ENCODE measurements at places on chromosomes 12 and 14.
A peak's percentile ranks its signal among the peaks of the same experiment; 100 is the strongest.

GRCh38 chr14:32497248-32497647 lies 168.2 kb downstream of the AKAP6 start:
- no peak for DNase-seq

DNA sequence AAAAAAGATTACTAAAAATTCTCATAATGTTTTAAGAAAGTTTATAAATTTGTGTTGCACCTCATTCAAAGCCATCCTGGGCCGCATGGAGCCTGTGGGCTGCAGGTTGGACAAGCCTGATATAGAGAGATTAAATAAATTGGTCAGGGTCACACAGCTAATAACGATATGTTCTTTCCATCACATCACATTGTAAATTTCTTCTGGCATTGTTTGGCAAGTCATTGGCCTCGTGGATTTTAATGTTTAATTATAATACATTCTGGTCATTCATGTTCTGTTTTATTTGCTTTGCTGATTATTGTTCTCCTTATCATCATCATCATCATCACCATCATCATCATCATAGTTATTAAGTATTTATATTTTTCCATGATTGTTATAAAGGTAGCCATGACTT lies 157.3 kb downstream of the DIO2 start:
- no peak for DNase-seq

- DNase-seq, result no peak
Measured at GRCh38 chr12:123659996-123660727, 10.8 kb upstream of the TCTN2 start.

GRCh38 chr12:122097927-122098756 lies 19.6 kb downstream of the MLXIP start:
- DNase-seq, result no peak

- DNase-seq, result no peak
Measured at GRCh38 chr12:72717036-72717435, 444.9 kb downstream of the TRHDE start.

DNA sequence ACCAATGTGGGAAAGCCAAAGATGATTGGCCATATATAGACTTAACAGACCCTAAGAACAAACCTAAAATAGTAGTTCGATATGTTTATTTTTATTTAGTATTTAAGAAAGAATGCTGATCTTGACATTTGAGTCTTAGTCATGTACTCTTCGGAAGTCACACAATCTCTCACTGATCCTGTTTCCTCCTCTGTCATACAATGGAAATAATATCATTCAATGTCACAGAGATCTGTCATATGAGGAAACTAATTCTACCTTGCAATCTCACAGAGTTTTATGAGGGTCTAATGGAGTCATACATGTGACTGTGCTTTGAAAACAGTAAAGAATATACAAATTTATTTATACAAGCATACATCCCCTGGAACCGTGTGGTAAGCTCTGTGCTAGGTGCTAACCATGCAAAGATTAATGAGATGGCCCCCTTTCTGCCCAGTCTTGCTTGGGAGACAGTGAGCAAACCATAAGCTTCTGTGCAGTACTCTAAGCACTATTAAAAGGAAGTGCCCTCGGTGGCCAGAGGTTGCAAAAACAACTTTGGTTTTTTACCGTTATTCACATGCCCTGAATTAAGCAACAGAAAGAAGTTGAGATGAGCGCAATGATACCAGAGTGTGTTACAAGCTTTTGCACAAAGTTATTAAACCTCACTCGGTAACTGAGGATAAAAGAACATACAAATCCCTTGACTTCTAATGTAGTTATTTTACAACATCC lies 1.7 kb upstream of the LIN7A start:
- DNase-seq, result no peak

DNA sequence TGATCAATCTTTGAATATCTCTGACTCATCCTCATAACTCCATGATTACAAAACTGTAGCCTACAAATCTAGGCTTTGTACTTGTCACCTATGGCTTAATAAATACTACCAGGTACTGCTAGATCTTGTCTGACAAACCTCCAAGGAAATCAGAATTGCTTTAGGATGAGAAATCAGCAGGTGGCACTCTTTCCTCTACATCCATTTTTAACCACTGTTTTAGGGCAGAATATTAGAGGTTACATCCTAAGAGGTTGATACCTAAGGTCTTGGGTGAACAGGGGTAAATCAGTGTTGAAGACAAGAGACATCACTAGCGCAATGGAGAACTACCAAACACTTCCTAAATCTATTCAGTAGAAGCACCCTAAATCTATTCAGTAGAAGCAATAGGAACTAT lies 63.1 kb upstream of the SOX5 start:
- no peak for DNase-seq

- DNase-seq, result peak; percentile 36
Measured at GRCh38 chr12:120367924-120368788, 808 bp downstream of the MSI1 start.

- no peak for DNase-seq
Measured at GRCh38 chr12:19643635-19644034, 204.3 kb downstream of the AEBP2 start.

GRCh38 chr14:105034315-105035039 lies 13.6 kb upstream of the CDCA4 start:
- DNase-seq, result no peak

DNA sequence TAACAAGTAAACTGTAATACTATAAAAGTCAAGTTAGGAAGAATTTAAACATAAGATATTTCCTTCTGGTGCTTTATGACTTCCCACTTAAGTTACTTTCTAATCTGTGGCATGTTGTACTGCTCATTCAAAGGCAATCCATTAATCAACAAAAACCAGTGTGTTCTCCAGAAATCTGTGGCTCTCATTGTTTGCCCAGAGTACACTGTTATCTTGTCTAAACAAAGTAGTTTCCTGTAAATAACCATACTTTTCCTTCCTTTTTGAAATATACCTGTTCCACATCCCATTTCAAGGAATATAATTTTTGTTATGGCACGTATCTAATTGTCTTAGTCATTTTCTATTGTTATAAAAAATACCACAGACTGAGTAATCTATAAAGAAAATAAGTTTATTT lies 184.1 kb downstream of the CCER1 start:
- DNase-seq, result no peak

DNA sequence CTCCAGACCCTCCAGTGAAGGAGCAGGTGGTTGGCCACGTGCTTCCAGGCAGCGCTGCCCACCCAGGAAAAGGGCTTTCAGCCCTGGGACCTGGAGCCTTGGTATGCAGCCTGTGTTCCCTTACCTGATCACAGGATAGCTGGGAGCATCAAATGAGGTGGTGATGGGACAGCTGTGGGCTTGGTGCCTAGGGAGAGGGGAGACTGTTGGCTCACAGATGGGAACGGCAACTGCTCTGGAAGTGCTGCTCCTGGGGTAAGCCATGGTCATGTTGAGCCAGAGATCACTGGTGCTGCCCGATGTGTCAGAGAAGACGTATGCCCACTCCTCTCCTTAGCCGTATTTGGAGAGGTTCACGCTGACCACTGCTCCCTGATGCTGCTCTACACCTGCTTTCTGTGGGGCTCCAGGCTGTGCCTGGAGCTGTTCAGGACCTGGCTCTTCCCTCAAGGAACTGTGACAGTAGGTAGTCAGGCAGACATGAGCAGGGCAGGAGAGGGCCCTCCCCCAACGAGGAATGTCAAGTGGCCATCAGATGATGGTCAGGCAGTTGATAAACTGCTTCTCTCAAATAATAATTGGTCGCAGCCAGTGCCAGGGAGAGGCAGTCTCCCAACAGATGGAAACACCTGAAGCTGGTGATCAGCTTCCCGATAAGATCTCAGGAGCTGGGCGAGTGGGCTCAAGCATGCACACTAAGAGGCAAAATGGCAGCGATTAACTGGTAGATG lies 2.8 kb upstream of the CYP46A1 start:
- no peak for DNase-seq

GRCh38 chr14:37081218-37081617 lies 91.2 kb downstream of the SLC25A21 start:
- DNase-seq, result no peak

DNA sequence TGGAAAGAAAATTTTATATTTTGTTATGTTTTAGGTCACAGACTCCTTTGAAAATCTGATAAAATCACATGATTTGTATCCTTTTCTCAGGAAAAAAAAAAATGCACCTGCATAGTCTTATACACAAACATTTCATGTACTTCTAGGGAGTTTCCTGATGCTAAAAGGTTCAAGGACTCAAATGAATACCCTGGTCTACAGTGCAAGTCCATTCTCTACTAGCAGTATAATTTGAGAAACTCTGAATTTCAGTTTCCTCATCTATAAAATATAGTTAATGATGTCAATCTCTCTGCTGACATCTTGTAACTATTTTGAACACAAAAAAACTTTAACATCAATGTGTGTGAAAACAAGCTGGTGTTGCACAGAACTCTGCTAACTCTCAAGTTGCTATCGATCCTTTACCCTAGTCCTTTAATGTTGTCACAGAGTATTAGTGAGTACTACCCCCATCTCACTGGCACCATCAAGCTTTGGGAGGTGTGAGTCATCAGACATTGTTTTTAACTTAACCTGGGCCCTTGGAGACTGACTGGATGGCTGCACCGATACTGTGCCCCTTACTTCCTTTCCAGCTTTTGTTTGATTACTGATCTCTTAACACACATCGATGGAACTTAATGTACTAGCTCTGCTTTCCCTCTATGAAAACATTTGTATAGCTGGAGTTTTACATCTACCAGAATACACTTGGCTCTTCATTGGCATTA lies 251.9 kb upstream of the SOX5 start:
- DNase-seq, result no peak

DNA sequence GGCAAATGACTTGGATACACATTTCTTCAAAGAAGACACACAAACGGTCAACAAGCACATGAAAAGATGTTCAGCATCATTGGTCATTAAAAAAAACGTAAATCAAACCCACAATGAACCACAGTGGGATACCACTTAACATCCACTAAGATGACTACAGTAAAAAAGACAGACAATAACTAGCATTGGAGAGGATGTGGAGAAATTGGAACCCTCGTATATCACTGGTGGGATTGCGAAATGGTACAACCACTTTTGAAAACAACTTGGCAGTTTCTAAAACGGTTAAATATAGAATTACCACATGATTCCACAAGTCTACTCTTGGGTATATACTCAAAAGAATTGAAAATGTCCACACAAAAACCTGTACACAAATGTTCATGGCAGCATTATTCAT lies 25.2 kb upstream of the PPFIBP1 start:
- no peak for DNase-seq

DNA sequence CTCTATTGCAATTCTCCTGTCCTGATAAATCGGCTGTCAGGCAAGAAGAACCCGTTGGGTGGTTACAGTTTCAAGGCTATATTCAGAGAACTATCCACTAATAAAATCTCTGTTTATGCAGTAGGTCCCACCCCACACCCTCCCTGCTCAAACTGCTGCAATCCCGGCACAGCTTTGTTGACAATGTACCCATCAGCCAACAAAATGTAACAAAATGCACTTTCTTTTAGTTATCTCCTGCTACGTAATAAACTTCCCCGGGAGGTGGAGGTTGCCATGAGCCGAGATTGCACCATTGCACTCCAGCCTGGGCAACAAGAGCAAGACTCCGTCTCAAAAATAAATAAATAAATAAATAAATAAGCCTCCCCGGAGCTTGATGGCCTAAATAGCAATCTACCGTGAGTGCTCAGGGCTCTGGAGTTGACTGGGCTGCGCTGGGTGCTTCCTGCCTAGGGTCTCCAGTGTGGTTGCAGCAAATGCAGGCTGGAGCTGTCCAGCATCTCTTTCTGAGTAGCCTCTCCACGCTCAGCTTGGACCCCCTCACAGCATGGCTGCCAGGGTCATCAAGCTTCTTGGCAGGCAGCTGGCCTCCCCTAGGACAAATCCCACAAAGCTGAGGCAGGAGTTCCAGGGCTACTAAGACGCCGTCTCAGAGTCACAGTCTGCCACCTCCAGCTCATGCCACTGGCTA lies 43.2 kb upstream of the FBRSL1 start:
- no peak for DNase-seq

DNA sequence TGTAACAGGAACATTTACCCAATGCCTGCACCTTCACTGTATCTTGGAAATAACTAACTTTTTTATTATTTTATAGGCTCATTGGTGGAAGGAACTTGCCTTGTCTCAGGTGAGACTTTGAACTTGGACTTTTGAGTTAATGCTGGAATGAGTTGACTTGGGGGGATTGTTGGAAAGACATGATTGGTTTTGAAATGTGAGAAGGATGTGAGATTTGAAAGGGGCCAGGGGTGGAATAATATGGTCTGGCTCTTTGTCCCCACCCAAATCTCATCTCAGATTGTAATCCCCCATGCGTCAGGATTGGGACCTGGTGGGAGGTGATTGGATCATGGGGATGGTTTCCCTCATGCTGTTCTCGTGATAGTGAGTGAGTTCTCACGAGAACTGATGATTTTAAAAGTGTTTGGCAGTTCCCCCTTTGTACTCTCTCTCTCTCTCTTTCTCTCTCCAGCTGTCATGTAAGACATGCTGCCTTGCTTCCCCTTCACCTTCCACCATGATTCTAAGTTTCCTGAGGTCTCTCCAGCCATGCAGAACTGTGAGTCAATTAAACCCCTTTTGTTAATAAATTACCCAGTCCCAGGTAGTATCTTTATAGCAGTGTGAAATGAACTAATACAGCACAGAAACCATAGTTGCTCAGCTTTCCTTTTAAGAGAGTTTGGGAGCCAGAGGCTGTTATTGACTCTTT lies 244.1 kb downstream of the BTG1 start:
- DNase-seq, result no peak

DNA sequence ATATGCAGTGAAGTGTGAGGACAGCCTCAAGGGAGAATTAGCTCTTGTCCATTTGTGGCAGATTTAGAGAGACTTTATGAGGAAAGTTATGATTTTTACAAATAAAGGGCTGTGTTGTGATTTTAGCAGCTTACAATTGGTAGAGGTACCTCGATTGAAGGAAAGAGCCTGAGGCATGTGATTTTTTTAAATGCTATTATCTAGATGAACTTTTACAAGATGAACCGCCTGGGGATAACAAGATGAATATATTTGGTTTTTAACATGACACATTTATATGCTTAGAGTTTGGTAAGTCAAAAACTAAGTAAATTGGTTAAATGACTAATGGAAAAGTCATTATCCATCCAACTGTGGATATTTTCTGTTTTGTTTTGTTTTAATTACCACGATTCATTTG lies 52.6 kb downstream of the AEBP2 start:
- DNase-seq, result no peak

DNA sequence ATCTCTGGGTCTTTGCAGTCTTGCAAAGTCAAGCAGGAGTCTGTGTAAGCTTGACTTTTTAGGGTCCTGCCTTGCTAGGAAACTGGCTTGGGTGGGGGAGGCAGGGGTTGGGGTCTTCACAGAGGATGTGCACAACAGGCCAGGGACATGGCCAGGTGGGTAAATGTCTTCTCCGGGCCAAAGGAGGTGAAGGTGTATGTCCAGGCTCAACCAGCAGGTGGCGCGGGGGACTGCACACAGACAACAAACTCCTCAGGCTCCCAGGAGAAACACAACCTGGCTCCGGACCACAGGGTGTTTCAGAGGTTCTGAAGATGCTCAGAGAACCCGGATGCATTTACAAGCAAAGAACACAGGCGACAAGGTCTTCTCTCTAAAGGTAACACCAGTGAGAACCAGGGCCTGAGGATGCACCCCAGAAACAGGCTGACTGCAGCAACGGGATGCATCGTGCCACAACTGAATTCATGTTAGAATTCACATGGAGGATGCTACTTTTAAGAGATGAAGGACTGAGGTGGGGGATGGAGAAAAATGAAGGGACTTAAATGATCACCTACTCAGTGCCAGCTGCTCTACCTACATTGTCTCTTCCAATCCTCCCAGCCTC lies 56.0 kb downstream of the PLEKHG3 start:
- peak; percentile 60 for DNase-seq
